ENCODE measurements at places on chromosomes 6 and 20.

DNA sequence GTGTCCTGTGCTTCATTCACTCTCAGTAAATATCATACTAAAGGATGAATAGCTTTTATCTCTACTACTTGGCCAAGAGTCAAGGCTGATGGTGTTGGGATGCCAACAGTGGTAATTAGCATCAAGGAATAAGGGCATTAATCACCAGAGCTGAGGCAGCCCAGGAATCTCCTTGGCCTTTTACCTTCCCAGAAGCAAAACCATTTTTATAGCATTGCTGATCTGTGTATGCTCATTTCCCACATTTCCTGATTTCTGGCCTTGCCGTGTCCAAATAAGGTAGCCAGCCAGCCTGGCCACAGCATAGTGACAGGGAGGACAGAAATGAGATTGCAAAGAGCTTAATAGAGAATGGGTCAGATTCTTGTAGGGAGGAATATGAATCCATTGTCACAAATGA lies 76.7 kb upstream of the FOXO3 start:
- DNase-seq = no peak

- no peak for DNase-seq
Measured at GRCh38 chr20:54237116-54237943, 29.4 kb downstream of the PFDN4 start.

DNA sequence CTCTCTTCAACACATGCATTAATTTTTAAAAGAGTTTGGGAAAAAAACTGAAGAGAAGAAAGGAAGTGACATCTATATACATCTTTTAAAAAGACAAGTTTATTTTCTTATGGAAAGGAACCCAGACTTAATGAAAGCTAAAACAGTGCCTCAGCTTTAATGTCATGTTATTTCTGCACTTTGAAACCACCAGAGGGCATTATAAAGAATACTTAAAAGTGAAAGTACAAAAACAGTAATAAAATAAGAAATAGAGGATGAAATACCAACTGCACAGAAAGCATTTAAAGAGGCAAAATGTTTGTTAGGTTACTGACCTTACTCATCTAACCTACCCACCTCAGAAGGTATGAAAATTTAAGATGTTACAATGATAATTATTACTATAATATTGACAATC lies 98.8 kb downstream of the HUS1B start:
- DNase-seq = peak; percentile 18

GRCh38 chr20:62979310-62979709 lies 26.8 kb downstream of the SLC17A9 start:
- DNase-seq = no peak

GRCh38 chr6:111534231-111534751 lies 51.3 kb upstream of the REV3L start:
- DNase-seq = no peak

DNA sequence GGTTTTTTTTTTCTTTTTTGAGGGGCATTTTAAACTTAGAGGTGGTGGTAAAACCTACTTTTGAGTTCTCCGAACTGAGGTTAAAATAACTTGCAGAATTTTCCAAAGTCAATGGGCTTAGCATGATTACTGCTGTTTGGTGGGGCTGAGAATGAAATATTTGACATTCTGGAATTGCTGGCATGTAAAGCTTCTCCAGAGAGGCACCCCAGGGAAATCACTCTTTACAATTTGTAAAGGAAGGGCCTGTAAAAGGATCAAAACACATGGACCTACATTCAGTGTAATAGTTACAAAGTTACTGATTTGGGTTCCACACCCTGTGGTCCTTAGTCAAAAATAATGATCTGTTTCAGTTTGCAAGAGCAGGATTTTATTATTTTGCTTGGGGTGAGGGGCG lies 5.5 kb downstream of the FAM217B start:
- DNase-seq = no peak

- DNase-seq = peak; percentile 18
Measured at GRCh38 chr6:141103246-141103645, 1029.5 kb upstream of the GJE1 start.

- peak; percentile 57 for DNase-seq
Measured at GRCh38 chr6:3442431-3443220, 14.2 kb downstream of the SLC22A23 start.

DNA sequence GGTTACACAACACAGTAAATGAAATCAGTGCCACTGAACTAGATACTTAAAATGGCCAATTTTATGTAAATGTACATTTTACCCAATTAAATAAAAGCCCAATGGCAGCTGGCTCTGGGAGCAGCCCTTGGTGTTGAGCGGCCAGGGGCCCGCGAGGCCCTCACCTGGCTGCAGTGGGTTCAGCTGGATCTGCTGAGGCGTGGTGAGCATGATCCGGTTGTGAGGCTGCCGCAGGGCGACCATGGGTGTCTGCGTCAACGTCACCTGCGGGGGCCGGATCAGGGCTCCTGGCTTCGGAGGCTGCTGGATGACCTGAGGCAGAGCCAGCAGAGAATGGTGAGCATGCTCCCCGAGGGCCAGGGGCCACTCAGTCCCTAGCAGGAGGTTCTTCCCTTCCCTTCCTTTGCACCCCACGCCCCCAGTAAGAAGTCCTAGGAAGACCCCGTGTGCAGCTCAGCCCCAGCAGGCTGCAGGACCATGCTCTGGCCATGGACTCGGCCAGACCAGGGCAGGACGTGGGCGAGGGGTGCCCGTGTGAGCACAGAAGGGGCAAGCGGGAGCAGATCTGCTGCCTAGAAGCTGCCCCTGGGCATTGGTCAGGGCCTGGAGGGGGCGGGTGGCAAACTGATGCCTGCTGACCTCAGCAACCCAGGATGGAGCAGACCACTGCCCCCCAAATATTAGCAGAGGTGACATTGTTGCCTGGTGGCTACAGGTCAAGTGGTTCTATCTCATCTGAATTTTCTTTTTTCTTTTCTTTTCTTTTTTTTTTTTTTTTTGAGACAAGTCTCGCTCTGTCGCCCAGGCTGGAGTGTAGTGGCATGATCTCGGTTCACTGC lies 61.9 kb downstream of the TAF4 start:
- no peak for DNase-seq

GRCh38 chr20:2142649-2143048 lies 41.0 kb downstream of the STK35 start:
- no peak for DNase-seq

GRCh38 chr6:157990321-157991066 lies 8.8 kb downstream of the SYNJ2 start:
- DNase-seq = no peak

- no peak for DNase-seq
Measured at GRCh38 chr20:35604449-35604747, 11.2 kb upstream of the SPAG4 start.
